Immature natural killer cell (primary cell): ENCODE measurements at places on chromosomes 11 and 22. TPM values are rescaled to one million over a fixed set of nuclear protein-coding genes. Genes with fewer than 3 reads are reported as not detected.

CHRM1 gene
- polyA plus RNA-seq: not detected

DNA sequence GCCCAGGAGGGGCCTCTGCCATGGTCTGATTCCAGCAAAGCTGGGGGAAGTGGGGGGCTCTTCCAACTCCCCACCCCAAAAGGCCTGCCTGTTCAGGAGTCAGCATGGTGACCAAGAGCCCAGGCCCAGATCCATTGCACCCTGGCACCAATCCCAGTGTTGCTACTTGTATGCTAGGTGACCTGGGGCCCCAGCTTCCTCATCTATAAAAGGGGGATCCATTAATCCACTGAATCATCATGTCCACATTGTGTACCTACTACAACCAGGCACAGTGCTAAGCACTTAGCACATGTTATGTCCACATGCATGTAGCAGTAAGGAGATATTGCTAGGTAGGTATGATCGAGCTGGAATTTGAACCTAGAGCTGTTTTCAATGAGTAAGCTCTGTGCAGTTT lies 2.0 kb downstream of the SYT12 start:
- no peak overlapping the region for H3K4me3 ChIP-seq
- H3K27me3 ChIP-seq: peaks cover 28% of the 10 kb centered on the region
- H3K4me1 ChIP-seq: peaks cover 31% of the 10 kb centered on the region
- no peak for DNase-seq
- no peak overlapping the region for H3K27ac ChIP-seq

GRCh38 chr11:32779136-32779535 lies 15.3 kb downstream of the CCDC73 start:
- H3K27ac ChIP-seq: no peak overlapping the region
- H3K4me1 ChIP-seq: peaks cover 11% of the 10 kb centered on the region
- H3K27me3 ChIP-seq: peaks cover 5% of the 10 kb centered on the region
- no peak for DNase-seq
- H3K4me3 ChIP-seq: no peak overlapping the region

- no peak for DNase-seq
- H3K27ac ChIP-seq: peak overlapping the region; percentile 73
- H3K4me1 ChIP-seq: peaks cover 35% of the 10 kb centered on the region
- H3K4me3 ChIP-seq: no peak overlapping the region
Measured at GRCh38 chr11:30342736-30343166, 19.8 kb downstream of the ARL14EP start.

DNA sequence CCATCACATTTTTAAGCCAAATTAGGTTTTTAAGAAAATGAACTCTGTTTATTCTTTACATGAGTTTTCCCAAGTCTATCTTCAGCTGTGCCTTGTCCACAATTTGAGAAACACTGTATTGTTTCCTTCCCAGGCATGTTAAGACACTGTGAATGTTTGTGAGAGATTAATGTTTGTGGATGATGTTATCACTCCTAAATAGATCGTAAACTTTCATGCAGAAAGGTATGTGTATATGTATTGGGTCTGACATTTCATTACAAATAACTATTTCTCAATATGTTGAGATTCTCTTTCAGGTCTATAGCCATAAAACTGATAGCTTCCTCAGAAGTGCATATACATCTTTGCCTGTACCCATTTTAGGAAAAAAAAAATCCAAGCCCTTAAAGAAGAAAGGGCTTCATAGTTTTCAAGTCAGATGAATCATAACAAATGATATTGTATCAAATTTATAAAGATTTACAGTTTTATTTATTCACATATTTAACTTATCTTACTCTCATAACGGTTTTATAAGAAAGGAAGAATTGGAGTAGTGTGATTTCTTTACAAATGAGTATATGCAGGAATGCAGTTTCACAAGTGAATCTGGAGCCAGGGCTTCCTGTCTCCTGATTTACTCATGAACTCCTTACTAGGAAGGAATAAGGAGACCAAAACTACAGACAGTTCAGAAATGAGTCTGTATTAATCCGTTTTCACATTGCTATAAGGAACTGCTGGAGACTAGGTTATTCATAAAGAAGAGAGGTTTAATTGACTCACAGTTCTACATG lies 11.2 kb downstream of the OR8D1 start:
- H3K36me3 ChIP-seq: no peaks in the 10 kb centered on the region
- DNase-seq: no peak
- H3K4me3 ChIP-seq: no peak overlapping the region

DNA sequence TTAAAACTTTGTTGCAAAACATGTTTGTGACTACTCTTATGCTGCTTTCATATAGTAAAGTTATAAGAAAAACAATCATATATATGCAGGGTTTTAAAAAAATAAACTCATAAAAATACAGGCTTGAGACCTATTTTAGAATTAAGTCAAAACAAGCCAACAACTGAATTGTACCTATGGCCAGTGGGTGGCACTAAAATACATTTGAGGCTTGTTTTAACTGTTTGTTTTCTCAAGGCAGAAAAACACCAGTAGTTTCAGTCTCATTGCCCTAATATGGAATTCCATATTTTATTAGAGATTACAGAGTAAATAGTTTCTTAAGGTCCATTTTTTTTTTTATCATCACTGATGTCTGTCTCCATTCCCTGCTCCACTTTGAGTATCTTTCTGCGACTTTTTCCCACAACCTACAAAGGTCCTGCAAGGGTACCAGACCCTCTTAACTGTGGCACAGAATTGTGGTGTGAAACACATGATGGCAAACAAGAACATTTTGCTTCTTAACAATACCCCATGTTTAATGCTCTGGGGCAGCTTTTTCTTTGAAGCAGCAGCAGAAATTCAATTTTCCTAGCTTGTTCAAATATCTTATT lies 8.5 kb upstream of the CCDC89 start:
- peaks cover 17% of the 10 kb centered on the region for H3K36me3 ChIP-seq
- peaks cover 2% of the 10 kb centered on the region for H3K27me3 ChIP-seq
- no peak overlapping the region for H3K27ac ChIP-seq
- DNase-seq: peak; percentile 34

- H3K27me3 ChIP-seq: peaks cover 2% of the 10 kb centered on the region
- peaks cover 4% of the 10 kb centered on the region for H3K36me3 ChIP-seq
- H3K4me1 ChIP-seq: peaks cover 4% of the 10 kb centered on the region
- DNase-seq: no peak
Measured at GRCh38 chr11:120704256-120704750, 192.8 kb downstream of the GRIK4 start.

DNA sequence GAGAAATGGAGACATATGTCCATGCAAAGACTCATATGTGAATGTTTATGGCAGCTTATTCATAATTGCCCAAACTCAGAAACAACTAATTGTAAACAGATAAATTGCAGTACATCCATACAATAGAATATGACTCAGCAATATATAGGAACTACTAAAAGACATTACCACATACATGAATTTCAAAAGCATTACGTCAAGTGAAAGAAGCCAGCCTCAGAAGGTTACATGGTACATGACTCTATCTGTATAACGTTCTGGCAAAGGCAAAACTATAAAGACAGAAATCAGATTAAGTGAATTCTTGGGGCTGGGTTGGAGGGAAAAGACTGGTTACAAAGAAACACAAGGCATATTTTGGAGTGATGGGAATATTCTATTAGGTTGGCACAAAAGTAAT lies 7.2 kb downstream of the KCTD21 start:
- H3K27ac ChIP-seq: no peak overlapping the region
- peaks cover 3% of the 10 kb centered on the region for H3K36me3 ChIP-seq
- no peaks in the 10 kb centered on the region for H3K4me1 ChIP-seq
- DNase-seq: no peak

GRCh38 chr11:64608046-64608445 lies 17.0 kb downstream of the SLC22A12 start:
- H3K4me3 ChIP-seq: no peak overlapping the region
- H3K4me1 ChIP-seq: no peaks in the 10 kb centered on the region
- no peaks in the 10 kb centered on the region for H3K36me3 ChIP-seq
- DNase-seq: no peak
